ENCODE measurements at places on chromosomes 3 and 15.

- no peak for DNase-seq
Observed at GRCh38 chr15:90203473-90203872, 2.3 kb downstream of the SEMA4B start.

DNA sequence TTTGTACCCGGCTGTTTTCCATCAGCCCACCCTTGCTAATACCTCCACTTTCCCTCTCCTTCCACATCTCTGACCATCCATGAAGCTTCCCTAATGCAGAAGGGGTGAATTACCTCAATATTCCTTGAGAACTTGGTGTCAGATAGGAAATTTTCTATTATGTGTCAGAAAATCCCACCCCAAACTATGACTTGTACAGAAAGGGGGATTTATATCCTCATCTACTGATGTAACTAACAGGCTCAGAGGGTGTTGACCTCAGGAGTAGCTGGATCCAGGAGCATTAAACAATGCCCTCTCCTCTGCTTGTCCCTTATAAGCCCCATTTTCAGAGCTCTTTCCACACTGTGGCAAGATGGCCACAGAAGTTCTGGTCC, 242.8 kb upstream of the TLE3 start:
- DNase-seq, result no peak

GRCh38 chr3:189721873-189722665, 90.9 kb downstream of the TP63 start:
- no peak for DNase-seq

DNA sequence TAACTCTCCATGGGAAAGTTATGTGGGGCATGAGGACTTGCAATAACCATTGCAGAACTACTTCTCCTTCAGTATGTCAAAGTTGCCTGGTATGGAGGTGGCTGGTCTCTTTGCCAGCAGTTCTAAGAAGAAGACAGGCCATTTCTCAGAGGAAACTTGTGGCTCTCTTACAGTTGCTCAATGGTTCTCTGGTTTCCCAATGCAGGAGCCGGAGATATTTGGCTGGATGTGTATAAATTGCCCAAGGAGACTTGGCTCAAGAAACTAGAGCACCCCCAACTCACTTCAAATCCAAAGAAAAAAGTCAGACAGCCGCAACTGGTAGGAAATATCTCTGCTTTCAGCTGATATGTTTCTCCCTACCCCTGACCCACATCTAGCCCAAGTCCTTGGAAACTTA, 24.2 kb downstream of the WDR93 start:
- no peak for DNase-seq

DNA sequence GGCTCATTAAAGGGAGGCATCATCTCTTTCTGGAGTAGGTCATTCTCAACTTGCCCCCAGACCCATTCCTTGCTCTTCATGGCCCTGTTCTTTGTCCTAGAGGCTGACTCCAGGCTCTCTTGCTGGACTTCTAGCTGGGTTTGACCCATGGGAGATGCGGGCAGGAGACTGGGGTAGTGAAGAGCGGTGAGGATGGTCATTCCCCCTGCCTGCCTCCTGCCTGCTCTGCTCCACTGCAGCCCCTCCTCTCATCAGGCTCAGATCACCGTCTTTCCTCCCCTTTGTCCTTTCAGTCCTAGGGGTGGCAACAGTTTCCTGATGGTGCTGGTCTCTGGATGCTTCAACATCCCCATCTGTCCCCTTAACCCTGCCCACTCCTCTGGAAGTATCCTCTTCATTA, 170.9 kb downstream of the ABHD5 start:
- DNase-seq, result no peak

- no peak for DNase-seq
Observed at GRCh38 chr3:78872195-78872594, 895.6 kb downstream of the ROBO1 start.

DNA sequence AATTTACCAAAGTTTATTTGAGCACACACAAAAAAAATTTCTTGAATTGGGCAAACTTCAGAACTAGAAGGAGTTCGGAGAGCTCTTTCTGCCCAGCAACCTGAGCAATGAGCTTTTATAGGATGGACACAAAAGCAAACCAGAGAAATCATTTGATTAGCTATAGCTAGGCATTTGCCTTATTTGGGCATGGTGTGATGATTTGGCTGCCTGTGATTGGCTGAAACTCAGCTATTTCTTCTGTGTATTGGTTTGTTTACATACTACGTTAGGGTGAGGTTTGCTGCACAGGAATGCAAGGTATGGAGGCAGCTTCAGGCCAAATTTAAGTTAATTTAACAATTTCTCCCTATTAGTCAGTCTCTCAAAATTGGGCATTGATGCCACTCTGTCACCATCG, 65.1 kb downstream of the NEK11 start:
- DNase-seq, result no peak

DNA sequence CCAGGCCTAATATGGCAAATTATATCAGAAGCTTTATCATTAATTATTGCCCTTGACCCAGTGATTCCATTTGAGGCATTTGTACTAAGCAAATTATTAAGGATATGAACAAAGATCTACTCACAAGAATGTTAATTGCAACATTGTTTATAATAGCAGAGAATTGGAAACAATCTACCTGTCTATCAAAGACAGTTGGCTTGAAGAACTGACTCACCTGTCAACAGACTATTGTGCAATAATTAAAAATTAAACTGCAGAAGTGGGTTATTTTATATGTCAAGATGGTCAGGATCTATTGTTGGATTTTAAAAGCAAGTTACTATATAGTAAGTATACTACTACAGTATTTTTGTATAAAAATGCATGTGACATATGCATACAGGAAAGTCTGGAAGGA, 6.7 kb upstream of the FETUB start:
- DNase-seq, result no peak

DNA sequence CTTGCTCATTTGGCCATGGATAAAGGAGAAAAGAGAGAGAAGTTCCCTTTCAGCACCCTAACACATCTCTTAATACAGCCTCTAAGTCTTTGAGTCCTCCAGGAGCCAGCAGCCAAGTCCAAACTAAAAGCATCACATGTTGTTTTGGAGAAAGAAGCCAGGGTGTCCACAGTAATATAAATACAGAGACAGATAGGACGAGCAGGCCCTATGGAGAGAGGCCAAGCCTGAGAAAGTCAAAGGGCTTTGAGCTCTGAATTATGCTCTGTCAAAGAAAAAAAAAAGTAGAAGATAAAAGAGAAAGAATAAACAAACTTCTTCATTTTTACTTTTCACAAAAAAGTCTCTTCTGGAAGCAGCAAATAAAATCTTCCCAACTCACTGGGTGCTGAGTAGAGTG, 92.4 kb upstream of the THBS1 start:
- DNase-seq, result no peak

- DNase-seq, result no peak
Observed at GRCh38 chr3:51711352-51712037, 4.6 kb downstream of the GRM2 start.

- DNase-seq, result no peak
Observed at GRCh38 chr15:56205061-56205876, 38.4 kb downstream of the RFX7 start.

- no peak for DNase-seq
Observed at GRCh38 chr3:176005564-176005963, 1146.4 kb downstream of the NAALADL2 start.

- DNase-seq, result no peak
Observed at GRCh38 chr3:195405651-195406050, 37.2 kb downstream of the ACAP2 start.

GRCh38 chr3:10164546-10165393, at the start of gene IRAK2:
TSS of gene IRAK2 (plus strand) at chr3:10164919. CDS start at chr3:10164955, 36 bp downstream.
- peak; percentile 59 for DNase-seq

GRCh38 chr15:65824031-65824743, 32.1 kb upstream of the DENND4A start:
- peak; percentile 18 for DNase-seq

DNA sequence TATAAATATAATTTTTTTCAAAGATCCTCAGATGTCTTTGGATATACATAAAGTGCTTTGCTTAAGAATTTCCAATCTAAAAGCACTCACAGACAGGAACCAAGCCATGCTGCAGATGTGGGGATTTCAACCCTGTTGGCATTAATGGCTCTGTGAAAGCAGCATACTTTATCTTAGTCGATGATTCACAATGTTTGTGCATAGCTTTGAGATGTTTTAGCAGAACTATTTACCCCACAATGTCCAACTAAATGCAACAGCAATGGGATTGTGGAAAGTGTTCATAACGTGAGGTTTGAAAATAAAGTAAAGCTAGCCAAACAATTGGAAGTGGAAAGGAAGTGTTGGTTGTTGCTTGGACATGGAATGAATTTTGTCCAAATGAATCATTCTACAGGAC, 371.4 kb downstream of the SOX2 start:
- no peak for DNase-seq

GRCh38 chr15:98403569-98403968, 244.8 kb upstream of the IGF1R start:
- DNase-seq, result no peak

GRCh38 chr3:151402349-151402748, 17.8 kb upstream of the P2RY12 start:
- no peak for DNase-seq

DNA sequence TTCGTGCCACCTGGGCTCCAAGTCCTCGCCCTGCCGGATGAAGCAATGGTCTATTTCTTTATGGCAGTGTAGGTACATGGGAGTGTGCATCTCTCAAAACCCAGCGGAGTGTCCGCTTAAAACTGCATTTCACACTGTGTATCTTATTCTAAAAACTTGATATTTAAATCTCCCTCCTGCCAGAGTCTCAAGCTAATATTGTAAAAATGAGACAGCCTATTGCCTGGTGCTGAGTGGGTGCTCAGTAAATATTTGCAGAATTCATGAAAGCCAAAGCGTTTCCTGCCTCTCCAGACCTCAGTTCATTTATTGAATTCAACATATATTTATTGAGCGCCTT, 330 bp upstream of the TBC1D2B start:
- no peak for DNase-seq

DNA sequence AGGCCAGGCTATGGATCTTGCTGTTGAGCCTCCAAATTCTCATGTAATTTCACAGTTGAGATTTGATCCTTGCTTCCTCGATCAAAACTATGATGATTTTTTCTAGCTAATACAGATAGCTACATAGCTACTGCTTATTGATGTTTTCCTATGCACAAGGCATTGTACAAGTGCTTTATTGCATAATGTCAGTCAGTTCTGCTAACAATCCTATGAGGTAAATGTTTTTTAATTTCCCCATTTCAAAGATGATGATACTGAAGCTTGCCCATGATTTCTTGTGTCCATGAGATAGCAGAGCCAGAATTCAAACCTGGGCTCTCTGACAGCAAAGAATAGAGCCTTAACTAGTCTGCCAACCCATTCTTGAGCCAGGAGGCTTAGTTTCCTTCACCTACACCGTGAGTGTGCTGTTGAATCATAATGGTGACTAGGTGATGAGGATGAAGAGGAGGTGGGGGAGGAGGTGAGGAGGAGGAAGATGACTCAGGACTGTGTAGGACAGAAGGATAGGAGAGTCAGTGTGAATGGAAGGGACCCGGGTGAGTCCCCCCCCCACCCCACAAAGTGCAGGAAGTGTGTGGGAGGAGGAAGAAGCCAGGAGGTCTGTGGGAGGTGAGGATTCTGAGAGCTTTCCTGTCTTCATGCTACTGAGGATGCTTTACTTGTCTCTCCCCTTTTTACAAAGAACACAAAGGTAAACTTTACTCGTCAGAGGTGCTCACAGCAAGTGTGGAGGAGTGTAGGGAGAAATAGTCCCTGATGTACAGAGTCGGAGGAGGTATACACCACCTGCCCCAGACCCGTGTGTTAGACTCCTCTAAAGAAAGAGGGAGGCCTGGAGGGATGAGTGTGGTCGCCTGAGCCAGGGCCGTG, 3.6 kb downstream of the TAGLN3 start:
- DNase-seq, result peak; percentile 68

DNA sequence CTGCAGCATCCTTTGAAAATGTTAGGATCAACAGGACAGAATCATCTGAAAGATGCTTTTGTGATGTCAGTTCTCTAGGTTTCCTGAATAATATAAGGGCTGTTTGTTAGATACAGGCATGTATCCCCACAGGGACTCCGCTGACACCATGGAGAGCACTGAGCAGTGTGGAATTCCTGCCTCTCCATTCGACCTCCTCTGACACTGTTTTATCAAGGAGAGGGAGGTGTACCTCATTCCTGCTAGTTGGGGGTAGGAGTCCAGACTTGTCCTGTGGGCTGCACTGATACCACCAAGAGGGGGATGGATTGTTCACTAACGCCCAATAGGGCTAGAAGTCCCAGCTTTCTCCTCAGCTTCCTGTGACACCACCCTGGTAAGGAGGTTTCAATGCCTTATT, 46.6 kb downstream of the LARS2 start:
- DNase-seq, result no peak

DNA sequence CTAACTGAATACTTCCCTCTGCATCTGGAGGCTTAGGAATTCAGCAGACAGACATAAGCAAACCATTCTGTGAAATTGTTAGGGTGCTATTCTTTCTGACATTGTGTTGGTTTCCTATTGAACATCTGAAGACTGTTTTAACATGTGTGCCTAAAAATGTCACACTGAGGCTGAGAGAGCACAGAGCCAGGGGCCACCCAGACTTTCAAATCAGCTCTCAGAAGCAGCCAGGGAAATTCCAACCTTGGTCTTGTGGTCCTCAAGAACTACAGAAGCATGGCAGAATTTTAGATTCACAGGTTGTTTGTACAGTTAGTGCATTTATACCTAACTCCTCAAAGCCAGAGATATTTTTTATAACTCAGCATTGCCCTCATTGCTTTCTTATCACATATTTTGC, 929.2 kb upstream of the CFAP20DC start:
- peak; percentile 57 for DNase-seq

DNA sequence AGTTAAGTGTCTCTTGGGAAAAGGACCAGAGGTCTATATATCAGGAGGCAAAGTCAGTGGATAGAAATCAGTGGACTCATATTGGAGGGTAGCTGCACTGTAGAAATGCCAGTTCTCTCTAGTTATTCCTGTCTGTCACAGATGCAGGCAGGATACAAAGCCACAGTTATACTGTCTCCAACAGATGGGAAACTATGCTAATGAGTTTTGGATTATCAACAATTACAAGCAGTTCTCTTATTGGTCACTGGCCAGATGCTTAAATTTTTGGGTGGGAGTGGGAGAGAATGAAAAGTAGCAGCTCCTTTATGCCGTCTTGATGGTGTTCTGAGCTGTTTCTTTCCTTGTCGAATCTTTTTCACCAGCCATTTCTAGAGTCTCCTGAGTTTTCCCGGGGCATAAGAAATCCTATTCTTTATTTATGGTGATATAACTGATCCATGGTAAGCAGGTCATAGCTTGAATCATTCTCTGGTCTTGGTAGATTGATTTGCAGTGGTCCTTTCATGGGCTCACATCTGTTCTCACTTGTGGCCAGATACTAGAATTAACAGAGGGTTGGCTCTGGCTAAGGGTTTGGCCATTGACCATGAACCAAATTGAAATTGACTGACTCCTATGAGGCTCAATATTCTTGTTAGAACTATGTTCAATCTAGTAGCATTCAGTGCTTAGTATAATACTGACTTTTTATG, 44.6 kb upstream of the RBMS3 start:
- DNase-seq, result no peak

DNA sequence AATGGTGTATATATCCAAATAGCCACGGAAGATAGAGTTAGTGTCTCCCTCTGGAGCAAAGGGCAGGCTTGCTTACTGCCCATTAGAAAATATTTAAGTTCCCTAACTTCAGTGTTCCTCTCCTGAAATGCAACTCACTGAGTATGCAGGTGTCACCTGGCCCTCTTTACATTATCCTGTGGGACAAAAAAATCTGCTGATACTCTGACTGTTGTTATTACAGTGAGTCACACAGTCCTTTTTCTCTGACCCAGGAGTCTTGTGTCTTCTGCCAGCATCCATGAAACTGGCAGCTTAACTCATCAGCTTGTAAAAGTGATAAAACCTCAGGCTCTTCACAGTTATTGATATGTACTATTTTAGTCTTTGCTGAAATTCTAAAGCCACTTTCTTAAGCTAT, 42.2 kb upstream of the RASGRF1 start:
- DNase-seq, result no peak

GRCh38 chr15:98614681-98615080, 33.7 kb upstream of the IGF1R start:
- no peak for DNase-seq

Data from stimulated activated CD4-positive, alpha-beta T cell treated with anti-CD3 and anti-CD28 coated beads, Interleukin-4, amount 100 ng/mL, for 24 hours (primary cell).